Retina (tissue), 1 donor: ENCODE measurements at places on chromosomes 7 and 10.

- no peak for DNase-seq
Observed at GRCh38 chr10:34719746-34720145, 95.3 kb downstream of the PARD3 start.

DNA sequence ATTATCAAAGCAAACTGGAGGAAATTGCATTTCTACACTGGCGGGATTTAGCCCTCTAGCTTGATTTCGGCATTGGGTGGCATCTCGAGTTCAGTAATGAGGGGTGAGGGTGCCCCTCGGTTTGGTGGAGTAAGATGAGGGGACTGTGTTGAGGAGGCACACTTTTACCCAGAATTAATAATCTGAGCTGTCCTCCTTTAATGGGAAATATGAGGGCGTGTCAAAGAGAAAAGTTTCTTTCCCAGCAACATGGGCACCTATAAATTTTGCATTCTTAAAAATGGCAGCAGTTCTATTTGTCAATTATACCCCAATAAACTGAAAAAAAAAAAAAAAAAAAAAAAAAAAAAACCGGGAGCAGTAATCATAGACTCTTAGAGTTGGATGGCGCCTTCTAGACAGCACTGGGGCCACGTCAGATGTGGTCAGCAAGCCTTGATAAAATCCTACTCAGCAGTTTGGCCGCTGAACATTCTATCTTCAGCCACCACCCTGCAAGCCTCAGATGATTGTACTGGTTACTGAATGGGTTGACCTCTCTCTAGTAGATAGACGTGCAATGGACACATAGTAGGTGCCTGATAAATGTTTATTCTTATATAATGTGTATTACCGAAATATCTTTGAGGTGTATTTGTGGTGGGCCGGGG lies 931 bp downstream of the PAPSS2 start:
- DNase-seq = no peak

GRCh38 chr10:129274748-129275474 lies 192.1 kb upstream of the MGMT start:
- no peak for DNase-seq

DNA sequence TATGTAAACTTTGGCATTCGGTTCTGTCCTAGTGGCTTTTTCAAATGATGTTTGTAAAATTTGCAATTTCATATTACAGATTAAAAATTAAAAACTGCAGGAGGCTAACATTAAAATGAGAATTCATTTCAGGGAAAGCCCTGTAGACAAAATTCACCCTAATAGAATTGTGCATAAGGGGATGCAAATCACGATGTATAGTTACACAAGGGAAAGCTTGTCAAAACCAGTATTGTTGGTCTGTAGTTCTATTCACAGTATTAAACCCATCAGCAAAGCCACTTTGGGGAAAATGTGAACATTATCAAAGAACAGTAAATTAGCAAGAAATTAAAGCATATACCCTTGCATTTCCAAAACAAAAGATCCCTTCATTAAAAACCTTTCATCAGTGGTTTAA lies 39.9 kb upstream of the MKI67 start:
- no peak for DNase-seq

DNA sequence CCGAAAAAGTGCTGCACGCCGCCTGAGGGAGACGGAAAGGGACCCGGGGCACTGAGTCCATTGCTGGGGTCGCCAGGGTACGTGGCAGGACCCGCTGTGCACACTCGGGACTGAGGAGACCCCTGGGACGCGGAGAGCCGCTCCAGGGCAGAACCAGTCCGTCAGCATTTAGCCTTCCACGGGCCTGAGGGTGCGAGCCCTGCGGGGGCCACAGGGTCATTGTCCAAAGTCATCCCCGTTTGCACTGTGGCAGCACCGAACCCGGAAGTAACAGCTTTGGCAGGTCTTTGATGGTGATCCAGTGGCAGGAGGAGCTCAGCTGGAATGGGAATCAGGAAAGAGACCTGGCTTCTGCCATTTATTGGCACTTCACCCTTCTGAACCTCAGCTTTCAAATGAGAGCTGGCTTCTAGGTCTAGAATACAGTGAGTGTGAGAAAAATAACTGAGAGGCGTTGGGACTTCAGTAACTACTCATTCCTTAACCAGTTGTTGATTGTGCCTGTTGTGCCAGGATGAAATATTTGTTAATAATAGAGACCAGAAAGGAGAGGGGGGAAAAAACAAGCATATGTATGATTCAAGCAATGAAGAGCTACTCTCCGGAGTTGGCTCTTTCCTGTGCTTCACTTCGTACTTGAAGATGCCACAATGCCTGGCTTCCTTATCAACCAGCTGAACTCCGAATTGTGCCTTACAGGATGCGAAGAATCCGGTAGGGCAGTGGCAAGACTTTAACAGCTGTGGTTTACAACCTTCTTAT lies 811 bp upstream of the ARHGAP12 start:
- no peak for DNase-seq

DNA sequence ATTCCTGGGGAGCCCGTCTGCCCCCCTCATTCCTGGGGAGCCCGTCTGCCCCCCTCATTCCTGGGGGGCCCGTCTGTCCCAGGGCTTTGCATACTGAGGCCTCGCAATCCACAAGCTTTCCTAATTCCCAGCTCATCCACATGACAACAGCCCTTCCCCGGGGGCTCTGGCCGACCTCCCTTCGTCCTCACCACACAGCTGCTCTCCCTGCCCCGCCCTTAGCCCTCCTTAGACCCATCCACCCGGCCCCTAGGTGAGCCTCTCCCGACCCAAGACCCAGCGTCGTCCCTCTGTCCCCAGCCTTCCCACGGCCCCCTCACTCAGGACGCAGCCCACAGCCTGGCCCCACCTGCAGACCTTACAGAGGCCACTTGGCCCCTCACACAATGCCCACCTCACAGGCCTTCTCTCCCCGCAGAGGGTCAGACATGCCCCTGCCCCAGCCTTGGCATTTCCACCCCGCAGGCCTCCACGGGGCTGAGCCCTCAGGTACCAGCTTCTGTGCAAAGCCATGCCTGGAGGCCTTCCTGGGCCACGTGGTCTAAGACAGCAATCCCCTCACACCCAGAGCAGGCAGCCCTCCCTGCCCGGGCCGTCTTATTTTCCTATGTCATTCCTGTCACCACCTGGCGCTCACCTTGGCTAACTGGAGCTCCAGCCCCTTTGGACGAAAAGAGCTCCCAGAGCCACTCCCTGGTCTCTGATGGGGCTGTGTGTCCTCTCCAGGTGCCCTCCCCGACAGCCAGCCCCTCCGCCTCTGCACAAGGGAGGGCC lies 3.5 kb upstream of the FAM20C start:
- DNase-seq = no peak

DNA sequence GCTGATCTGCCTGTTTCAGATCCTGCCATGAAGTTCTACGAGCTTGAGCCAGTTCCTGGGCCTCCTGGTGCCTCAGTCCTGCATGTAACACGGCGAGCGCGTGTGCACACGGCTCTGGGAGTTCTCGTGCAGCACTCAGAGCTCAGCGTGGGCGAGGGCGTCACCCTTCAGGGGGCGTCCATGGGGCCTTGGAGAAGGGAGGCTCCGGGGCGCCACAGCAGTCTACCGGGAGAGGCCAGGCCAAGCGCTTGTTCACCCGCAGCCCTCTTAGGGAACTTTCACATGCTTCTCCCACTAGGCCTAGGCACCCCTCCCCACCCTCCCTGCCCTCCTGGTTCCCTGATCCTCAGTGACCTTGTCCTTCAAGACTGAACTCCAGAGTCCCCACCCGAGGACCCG lies 83.1 kb downstream of the BMS1 start:
- no peak for DNase-seq

DNA sequence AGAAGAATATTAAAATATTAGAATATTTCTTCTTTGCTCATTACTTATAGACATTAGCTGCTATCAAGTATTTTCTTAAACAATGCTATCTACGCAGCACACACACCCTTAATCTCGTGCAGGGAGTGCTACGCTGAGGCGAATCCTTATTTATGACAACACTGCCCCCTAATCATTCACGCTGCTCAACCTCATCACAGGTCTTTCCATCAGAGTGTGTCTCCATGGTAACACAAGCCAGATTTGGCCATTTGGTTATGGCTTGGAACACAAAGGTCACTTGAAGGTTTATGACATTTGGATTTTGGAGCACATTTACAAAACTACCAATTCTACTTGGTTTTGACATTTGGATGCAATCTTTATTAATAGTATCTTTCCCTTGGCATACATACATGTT lies 45.4 kb upstream of the MYO3A start:
- peak; percentile 70 for DNase-seq

DNA sequence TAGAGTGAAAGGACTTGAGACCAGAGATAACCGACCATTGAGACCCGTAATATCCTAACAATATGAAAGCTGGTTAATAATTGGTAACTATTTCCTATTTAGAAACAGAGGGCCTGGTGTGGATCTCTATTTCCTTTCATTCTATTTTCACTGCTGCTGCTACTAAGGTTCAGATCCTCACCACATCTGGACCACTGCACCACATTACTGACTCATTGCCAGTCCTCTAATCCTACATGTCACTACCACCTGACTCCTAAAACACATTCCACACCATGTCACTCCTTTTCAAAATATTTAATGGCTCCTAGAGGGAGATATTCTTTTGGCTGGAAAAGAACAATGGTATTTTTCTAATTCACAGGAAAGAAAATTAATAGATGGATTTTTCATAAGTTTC lies 6.4 kb downstream of the USP54 start:
- no peak for DNase-seq

DNA sequence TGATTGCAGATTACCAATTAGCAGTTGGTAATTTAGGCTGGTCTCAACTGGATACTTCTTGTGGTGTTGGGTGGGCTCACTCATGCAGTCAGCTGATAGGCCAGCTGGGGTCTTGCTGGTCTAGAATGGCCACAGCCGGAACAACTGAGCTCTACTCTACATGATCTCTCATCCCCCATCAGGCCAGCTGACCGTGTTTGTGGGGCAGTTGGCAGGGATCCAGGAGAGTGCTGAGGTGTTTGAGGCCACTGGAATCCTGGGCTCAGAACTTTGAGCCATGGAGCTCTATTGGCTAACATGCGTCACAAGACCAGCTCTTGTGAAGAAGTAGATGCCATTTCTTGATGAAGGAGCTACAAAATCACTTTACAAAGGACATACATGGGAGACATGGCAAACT lies 242.4 kb downstream of the GFRA1 start:
- DNase-seq = no peak

GRCh38 chr7:100208911-100209408 lies 10.8 kb upstream of the PVRIG start:
- DNase-seq = no peak
